ENCODE measurements at places on chromosomes 6 and 20.

DNA sequence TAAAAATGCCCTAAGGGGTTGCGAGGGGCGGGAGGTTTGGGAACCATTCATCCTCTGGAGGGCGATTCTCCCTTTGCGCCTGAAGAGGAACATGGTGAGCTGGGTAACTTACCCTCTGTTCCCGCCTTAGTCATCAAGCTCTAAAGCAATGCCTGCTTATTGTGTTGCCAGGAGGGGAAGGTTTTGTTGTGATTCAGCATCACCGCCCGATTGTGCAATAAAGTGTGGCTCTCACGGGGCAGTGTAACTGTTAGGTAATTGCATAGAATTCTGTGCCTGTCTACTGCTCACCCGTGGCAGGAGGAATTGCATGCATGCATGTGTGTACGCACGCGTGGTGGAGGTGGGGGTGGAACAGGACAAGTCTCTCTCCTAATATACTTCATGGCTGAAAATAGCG lies 95.5 kb upstream of the AGPAT4 start:
- DNase-seq: no peak

- DNase-seq: no peak
These were observed 17.8 kb upstream of the PTGIS start for GRCh38 chr20:49585585-49586245.

DNA sequence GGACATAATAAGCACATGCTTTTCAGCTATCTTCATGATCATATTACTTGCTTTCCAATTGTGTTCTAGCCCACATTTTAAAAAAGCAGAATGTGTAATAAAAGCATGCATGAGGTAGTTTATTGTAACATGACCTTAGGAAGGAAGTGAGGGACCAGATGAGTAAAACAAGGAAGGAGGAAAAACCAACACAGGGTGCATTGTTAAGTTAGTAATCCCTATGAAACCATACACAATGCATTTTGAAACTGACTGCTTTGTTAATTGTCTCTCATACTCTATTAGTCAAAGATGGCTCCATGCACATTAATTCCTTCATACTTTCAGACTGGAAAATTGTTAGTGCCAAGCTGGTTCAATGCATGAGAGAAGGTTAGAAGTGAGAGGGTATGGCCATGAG lies 37.7 kb upstream of the CENPW start:
- DNase-seq: no peak

DNA sequence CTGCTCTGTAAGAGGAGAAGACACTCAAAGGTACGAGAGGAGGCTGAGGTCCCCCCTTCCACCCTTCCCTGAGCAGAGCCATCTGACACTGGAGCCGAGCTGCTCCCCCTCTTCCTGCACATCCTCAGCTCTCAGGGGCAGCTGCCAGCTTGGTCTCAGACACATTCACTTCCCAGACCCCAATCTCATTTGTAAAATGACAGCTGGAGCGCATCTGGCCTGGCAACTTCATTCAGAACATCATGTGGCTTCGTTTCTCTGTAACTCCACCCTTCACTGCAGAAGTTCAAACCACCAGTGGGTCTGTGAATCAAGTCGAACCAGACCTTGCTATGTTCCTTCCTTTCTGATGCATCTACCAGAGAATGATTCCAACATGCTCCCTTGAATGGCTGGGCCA lies 145.6 kb upstream of the CDH4 start:
- DNase-seq: no peak

DNA sequence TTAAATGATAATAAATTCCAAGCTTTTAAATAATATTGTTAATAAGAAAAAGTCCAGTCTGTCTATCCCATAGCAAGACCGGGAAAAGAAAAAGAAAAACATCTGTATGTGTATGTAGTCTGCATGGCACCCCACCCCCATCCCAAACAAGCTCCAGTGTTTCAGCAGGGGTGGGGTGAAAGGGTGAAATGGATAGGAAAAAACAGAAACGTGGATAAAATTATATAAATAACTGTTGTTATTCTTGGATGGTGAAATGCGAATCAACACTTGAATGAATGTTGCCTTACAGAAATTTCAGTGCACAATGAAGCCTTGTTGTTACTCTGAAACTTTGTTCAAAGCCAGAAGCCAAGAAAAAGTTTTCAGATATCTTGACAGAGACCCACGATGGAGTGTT lies 31.4 kb downstream of the HAO1 start:
- DNase-seq: no peak

DNA sequence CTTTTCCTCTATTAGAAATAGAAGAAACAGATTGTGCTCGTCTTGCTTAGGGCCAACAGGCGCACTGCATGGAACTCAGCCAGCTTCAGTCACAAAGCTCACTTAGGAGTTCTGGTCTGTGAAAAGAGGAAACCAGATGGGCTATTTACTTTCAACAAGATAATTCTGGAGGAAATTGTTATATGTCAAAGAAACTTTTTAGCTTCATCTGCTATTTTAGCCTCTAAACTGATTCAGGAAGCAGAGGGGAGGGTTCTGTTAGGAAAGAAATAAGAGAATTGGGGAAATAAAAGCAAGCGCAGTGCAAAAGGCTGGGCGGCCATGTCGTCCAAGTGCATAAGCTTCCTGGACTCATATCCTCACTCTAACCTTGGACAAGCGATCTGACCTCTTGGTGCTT lies 21.3 kb downstream of the PRKN start:
- peak; percentile 57 for DNase-seq

DNA sequence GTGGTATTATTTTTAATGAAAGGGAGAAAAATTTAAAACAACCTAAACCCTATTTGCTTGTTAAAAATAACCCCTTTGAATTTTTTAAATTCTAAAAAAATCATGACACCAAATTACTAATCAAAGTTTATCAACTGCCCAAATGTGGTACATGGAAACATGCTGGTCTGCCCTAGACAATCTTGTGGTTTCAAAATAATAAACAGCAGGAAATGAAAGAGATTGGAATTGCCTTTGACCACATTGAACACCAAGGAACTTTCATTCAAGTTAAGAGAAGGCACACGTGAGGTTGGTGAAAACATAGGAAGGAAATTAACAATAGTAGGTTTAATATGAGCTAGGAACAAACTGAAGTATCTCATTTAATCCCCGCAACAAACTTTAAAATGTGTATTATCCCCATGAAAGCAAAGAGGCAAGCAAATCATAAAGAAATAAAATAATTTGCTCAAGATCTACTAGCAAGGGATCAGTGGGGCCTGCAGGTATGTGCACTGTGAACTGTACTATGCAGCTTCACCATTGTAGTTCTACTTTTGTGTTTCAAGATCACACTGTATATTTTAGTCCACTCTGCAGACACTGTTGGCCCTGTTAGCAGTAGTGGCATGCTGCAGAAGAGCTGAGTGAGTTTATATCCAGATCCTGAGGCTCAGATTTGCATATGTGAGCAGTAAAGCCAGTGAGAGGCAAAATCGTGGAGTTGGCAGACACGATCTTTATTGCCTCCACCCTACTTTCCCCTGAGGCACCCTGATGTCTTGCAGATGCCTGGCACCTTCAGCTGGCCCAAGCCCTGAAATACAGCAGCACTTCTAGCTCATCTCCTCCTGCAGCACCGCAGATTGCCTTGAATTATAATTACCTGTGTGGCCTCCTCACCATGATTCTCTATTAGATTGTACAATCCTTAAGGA lies 157.8 kb upstream of the TENT5A start:
- DNase-seq: peak; percentile 43

DNA sequence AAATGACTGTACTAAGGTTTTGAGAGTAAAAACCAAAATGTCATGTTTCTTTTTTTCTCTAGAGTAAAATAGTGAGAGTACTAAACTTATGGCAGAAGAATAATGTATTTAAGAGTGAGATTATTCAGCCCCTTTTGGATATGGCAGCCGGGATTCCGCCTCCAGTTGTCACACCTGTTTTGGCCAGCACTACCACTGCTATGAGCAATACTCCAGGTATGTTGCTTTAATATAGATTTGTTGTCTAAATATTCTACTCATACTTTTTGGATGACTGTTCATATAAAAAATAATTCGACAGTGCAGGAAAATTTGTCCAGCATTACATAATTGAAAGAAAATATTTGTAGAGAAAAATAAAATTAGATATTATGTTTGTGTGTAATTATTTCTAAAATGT lies 59.5 kb downstream of the SCAF8 start:
- no peak for DNase-seq

GRCh38 chr20:14882157-14882556 lies 544.7 kb upstream of the FLRT3 start:
- no peak for DNase-seq

DNA sequence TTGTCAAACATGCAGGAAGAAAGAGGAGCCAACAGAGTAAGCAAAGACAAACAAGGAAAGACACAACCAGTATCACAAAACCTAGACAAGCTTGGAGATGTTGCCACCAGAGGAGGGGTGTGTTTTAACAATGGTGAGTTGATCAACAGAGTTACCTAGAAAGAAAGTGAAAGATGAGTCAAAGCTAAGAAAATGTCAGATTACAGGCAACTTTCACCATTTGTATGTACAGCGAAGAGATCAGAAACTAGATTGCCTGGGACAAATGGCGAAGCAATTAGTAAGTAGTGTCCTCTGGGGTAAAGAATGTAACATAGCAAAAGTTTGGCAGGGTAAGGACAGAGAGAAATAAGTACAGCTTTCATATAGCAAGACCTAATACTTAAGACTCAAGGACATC lies 51.6 kb upstream of the POU3F2 start:
- DNase-seq: no peak

- no peak for DNase-seq
These were observed 112.1 kb upstream of the THBS2 start for GRCh38 chr6:169365567-169366257.

- no peak for DNase-seq
These were observed 299.1 kb upstream of the ID4 start for GRCh38 chr6:19538096-19538495.

- DNase-seq: no peak
These were observed 27.4 kb downstream of the GHRH start for GRCh38 chr20:37234254-37234581.

- no peak for DNase-seq
These were observed 188.2 kb upstream of the PREP start for GRCh38 chr6:105591053-105591452.

DNA sequence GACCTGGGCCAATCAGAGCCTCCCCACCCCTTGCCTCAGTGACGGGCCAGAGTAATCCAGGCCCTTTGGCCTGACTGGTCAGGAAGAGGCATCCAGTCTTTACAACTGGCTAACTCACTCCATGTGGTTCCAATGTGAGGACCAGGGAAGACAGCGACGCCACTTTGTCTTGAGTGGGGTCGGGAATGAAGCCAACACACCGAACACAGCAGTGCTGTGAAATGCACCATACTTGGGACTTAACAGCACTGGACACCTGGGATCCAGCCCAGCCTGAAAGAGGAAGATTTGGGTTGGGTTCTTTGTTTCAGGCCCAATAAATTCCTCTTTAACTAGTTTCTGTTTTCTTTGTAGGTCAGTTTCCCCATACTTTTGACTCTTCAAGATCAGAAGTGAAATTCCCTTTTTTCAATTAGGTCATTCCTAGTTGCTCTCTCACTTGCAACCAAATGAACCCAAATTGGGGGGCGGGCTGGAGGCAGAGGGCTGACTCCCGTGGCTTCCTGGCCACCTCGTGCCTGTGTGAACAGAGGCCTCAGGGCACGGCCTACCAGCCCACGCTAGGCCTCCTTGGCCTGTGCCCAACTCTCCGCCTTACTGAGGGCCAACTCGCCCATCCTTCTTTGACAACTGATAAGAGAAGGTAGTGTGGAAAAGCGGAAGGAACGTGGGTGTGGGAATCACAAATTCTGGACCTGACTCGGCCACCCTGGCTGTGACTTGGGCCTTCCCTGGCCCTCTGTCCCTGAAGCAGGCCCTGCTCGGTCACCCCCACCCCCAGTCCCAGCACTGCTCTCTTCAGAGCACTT lies 17.1 kb downstream of the SULF2 start:
- DNase-seq: no peak

- DNase-seq: no peak
These were observed 1.2 kb upstream of the HTR1B start for GRCh38 chr6:77464495-77464867.

- DNase-seq: no peak
These were observed 16.0 kb downstream of the KIF13A start for GRCh38 chr6:17971128-17972073.

- peak; percentile 31 for DNase-seq
These were observed 63.0 kb downstream of the RIPOR2 start for GRCh38 chr6:24872779-24873178.

GRCh38 chr20:13995841-13996240 lies 525 bp downstream of the MACROD2 start:
- peak; percentile 57 for DNase-seq

- DNase-seq: no peak
These were observed 41.0 kb downstream of the POU3F2 start for GRCh38 chr6:98875375-98875774.

DNA sequence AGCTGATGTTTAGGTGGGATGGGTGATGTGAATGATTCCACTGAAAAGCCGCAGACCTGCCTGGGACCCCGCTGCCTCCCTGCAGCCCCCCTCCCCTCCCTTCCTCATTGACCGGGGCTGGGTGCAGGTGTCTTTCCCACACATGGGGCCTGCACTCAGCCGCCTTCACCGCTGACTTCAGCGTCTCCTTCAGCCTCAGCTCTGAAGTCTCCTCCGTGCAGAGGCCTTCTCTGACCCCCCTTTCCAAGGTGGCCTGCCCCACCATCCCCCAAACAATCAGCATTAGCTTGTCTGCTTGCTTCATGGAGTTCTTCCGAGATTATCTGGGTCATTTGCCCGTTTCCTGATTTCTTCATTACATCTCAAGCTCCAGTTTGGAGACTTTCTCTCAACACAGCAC lies 140.7 kb downstream of the SMOC2 start:
- no peak for DNase-seq

- no peak for DNase-seq
These were observed 121.1 kb downstream of the TNFRSF21 start for GRCh38 chr6:47188588-47189021.

DNA sequence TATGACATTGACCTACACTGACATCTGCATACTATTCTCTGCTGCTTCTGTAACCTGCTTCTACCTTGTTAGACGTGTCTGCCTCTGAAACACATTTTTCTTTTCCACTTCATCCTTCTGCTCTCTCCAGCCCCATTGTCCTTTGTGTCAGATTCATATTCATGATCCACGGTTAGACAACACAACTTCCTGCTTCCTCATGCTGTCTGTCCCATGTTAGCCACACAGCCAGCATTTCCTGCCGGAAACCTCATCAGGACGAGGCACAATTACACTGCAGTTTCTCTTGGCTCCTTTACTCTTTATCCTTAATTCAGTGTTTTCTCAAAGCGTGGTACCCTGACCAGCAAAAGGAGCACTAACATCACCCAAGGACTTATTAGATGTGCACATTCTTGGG lies 150.2 kb downstream of the TBC1D7 start:
- DNase-seq: no peak

Measured in cardiac muscle cell (in vitro differentiated cells and primary cell).